Sigmoid colon (tissue), 7 donors: ENCODE measurements at places on chromosomes 1 and 21. TPM values are rescaled to one million over a fixed set of nuclear protein-coding genes. Genes with fewer than 3 reads are reported as not detected.

Gene KRTAP19-3
- total RNA-seq, result not detected

- DNase-seq, result peak; percentile 58
Measured at GRCh38 chr21:45959779-45960390, 21.7 kb upstream of the COL6A1 start.

GRCh38 chr21:44548922-44549321 is 2.4 kb downstream of the KRTAP10-2 start:
- DNase-seq, result no peak

GRCh38 chr1:148264374-148265276 is 112.5 kb upstream of the NBPF11 start:
- no peak for DNase-seq

DNA sequence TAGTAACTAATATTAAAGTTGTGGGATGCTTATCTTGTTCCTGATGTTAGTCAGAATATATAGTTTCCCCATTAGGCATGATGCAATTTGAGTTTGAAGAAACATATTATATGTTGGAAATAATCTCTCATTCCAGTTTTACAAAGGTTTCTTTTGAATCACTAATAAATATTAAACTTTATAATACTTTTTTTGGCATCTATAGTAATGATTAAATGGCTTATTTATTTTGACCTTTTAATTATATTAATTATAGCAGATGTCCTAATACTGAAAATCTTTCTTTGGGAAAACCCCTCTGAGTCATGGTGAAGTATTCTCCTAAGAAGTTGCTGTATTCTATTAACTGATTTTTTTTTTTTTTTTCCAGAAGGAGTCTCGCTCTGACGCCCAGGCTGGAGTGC is 28.5 kb upstream of the PTGS2 start:
- no peak for DNase-seq

DNA sequence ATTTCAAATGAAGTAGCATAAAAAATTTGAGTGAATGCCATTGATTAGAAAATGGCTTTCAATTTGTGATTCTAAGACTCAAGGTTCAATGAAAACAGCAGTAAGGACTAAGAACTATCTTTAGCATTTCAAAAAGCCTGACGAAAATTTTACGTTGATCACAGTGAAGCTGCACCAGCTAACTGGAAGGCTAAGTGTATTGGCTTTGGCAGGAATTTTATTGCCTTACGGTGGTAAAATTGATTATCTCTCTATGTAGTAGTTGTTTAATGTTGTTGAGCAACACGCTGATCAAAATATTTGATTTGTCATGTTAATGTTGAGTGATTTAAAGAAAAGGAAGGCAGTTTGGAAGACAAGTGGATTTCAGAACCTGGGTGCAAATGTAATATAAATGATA is 49.6 kb downstream of the ATG4C start:
- DNase-seq, result no peak

DNA sequence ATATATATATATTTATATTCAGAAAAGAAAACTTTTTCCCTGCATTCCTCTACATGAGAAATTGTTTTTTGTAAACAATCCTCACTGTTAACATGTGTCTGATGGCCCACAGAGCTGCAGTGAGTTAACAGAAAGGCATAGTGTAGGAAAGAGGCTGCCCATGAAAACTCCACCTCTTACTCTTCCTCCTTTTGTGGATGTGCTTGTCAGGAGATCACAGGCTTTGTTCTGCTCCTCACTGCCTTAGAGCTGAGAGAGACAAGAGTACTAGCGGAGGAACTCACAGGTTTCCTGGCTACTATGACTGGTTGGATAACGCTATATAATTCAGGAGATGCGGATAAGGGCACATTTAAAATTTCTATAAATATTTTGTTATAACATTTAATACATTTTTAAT is 200.6 kb downstream of the BRINP3 start:
- DNase-seq, result no peak

Gene DNASE2B
- total RNA-seq, result not detected

Gene UBASH3A
- total RNA-seq, result not detected

GRCh38 chr1:209155546-209155945 is 428.0 kb upstream of the CAMK1G start:
- no peak for DNase-seq

Gene PLPP3
- 99.6 TPM for total RNA-seq

DNA sequence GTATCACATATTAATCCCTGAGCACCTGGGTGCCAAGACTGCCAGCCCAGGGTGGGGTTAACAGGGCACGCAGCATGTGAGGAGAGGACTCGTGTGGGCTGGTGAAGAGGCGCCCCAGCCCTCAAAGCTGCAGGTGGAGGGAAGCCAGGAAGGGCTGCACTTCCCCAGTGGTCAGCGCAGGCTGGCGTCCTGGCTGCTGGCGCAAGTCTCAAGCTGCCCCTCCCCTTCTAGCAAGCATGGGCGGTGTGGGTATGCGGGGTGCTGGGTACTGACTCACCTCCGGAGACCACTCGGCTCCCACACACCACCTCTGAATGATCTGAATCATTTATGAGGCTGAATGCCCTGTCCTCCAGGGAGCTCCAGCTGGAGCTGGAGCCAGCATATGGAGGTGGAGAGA is 44.0 kb downstream of the EIF2D start:
- no peak for DNase-seq

DNA sequence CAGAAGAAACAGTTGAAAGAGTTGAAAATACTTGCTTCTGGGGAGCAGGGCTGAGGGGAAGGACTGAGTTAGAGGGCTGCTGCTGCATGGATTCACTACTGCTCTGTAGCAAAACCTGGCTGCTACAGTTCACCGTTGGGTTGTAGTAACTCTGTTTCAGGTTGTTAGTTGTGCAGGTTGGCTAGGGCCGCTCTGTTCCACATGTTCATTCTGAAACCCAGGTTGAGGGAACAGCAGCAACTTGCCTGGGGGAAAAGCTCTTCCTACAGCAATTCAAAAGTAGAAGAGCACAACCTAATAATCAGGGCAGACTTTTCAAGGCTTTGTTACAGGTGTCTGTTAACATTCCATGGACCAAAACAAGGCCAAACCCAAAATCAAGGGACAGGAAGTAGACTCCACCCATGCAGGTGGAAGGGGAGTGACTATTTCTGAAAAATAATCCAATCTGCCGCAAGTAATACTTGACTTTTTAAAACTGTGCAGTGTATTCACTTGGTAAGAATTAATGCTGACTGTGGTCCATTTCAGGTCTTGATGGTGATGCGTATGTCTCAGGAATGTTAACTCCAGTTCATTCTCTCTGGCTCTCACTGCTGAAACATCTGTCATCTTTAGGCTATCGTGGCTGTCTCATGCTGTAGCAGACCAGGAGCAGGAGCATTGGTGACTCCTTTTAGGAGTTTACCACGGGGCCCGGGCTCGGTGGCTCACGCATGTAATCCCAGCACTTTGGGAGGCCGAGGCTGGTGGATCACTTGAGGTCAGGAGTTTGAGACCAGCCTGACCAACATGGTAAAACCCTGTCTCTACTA is 5.1 kb upstream of the PARK7 start:
- no peak for DNase-seq

Gene TMEM59
- total RNA-seq, result 267 TPM
